Aorta (tissue), 5 donors: ENCODE measurements at places on chromosomes 6 and 20.

DNA sequence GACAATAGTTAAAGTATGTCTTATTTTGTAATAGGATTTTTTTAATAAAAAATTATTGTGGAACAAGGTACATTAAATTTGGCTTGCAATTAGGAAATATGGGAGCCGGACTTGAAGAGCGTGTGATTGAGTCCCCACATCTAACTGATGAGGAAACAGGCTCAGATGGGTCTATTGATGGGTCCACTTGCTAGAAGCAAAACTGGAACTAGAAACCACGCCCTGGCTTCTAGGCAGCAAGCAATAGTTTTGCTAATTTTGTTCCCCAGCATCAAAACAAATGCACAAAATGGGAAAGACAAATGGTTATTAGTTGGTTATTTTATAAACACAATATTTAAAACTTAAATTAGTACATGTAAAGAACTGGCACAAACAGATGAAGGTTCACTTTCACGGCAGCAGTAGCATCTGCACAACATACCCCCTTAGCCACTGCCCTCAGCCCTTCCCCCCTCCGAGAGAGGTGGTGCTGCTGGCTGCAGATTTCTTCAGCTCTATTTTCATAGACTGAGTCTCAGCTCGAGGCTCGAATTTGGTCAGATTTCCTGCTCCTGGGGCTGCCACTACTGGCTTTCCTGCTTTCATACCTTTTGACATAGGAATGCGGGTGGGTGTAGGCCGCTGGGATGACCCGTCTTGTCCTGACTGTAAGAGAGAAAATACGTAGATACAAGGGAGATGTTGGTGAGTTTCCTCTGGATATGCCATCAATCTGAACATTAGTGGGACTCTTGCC is 23.8 kb upstream of the TMEM30A start:
- H3K36me3 ChIP-seq = no peaks in the 10 kb centered on the region
- H3K27me3 ChIP-seq = no peaks in the 10 kb centered on the region
- no peak overlapping the region for H3K4me3 ChIP-seq
- no peak for DNase-seq
- H3K27ac ChIP-seq = no peak overlapping the region
- H3K4me1 ChIP-seq = peaks cover 3% of the 10 kb centered on the region

DNA sequence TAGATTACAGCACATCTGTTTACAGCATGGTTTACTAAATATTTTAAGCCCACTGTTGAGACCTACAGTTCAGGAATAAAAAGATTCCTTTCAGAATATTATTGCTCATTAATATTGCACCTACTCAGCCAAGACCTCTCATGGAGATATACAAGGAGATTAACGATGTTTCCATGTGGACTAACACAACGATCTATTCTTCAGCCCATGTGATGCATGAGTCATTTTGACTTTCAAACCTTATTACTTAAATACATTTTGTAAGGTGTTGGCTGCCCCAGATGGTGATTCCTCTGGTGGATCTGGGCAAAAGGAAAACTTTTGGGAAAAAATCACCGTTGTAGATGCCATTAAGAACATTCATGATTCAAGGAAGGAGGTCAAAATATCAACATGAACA is 48.0 kb upstream of the SDHAF4 start:
- H3K4me3 ChIP-seq = no peak overlapping the region
- H3K4me1 ChIP-seq = no peaks in the 10 kb centered on the region
- no peaks in the 10 kb centered on the region for H3K36me3 ChIP-seq
- no peak overlapping the region for H3K27ac ChIP-seq
- no peaks in the 10 kb centered on the region for H3K27me3 ChIP-seq

GRCh38 chr6:126258150-126258549 is 81.8 kb upstream of the CENPW start:
- H3K4me3 ChIP-seq = no peak overlapping the region
- H3K36me3 ChIP-seq = no peaks in the 10 kb centered on the region

- H3K4me1 ChIP-seq = no peaks in the 10 kb centered on the region
- no peaks in the 10 kb centered on the region for H3K36me3 ChIP-seq
- H3K27me3 ChIP-seq = no peaks in the 10 kb centered on the region
Observed at GRCh38 chr6:41405941-41406727, 70.7 kb downstream of the NCR2 start.

- no peaks in the 10 kb centered on the region for H3K4me1 ChIP-seq
- no peak for DNase-seq
- no peaks in the 10 kb centered on the region for H3K36me3 ChIP-seq
- H3K27ac ChIP-seq = no peak overlapping the region
Observed at GRCh38 chr20:56573986-56574385, 40.9 kb downstream of the FAM209B start.

DNA sequence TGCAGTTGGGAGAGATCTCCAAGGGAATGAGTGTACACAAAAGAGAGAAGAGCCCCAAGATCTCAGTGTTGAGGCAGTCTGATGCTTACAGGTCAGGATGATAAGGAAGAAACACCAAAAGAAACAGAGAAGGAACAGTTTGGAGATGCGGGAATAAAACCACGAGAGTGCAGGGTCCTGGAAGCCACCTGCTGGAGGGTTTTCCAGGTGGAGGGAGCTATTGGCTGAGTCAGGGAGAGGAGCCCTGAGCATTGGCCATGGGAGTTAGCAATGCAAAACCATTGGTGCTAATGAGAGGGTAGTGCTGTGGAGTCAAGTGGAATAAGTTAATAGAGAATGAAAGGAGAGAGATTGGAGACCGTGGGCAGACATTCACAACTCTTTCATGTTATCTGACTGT is 39.2 kb upstream of the RIN2 start:
- H3K36me3 ChIP-seq = no peaks in the 10 kb centered on the region
- no peaks in the 10 kb centered on the region for H3K27me3 ChIP-seq
- no peaks in the 10 kb centered on the region for H3K4me1 ChIP-seq
- H3K4me3 ChIP-seq = no peak overlapping the region

DNA sequence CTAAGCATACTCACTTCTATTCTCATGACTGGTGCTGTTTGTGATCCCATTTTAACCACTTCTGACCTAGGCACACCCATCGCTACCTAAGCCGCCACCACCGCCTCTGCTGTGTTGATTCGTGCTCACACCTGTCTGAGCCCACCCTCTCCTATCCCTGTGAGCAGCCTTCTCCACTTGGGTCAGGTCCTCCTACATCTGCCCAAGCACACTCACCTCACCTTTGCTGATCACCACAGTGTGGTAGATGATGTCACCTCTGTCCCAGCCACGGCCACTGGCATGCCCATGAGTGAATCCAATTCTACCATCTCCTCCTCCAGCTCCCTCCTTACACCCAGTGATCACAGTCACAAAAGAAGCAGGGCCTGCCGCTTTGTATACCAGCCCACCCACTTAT is 20.8 kb downstream of the MUC22 start:
- no peaks in the 10 kb centered on the region for H3K27me3 ChIP-seq
- H3K27ac ChIP-seq = no peak overlapping the region
- DNase-seq = no peak
- no peaks in the 10 kb centered on the region for H3K36me3 ChIP-seq
- H3K4me1 ChIP-seq = no peaks in the 10 kb centered on the region

DNA sequence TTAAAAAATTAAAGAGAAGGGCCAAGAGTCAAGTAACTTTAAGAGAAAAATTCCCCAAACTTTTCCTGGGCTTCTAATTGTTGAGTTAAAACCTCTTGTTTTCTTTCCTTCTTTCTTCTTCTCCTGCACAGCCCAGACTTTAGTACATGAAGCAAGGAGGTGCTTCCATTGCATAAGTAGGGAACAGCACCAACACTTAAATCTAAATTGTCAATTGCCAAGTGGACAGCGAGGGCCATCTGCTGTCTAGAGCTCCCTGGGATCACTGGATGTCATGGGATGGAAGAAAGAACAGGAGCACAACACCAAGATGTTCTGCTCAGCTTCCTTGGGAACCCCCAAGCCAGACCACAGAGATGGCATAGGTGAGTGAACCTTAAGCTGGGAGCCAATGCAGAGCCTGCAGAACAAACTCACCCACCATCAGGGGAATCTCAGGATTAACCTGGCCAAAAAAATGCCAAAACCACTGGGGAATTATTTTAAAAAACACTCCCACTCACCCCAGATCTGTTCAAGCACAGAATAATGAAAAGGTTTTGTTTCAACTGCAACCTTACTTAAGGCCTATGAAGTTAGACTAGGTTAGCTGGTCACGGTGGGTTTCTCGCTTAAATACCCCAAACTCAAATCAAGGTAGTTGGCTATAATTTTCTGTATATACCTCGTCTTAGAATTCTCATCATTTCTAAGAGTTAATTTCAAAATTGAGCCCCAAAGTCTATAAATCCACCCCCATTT is 67.8 kb downstream of the TNFRSF21 start:
- no peak overlapping the region for H3K4me3 ChIP-seq
- no peak overlapping the region for H3K27ac ChIP-seq
- H3K27me3 ChIP-seq = no peaks in the 10 kb centered on the region
- no peaks in the 10 kb centered on the region for H3K4me1 ChIP-seq

GRCh38 chr6:170173335-170173881 is 117.5 kb downstream of the DLL1 start:
- no peaks in the 10 kb centered on the region for H3K4me1 ChIP-seq
- no peaks in the 10 kb centered on the region for H3K27me3 ChIP-seq
- no peak overlapping the region for H3K4me3 ChIP-seq
- DNase-seq = peak; percentile 51
- H3K27ac ChIP-seq = no peak overlapping the region
- H3K36me3 ChIP-seq = no peaks in the 10 kb centered on the region

- H3K4me3 ChIP-seq = no peak overlapping the region
- H3K4me1 ChIP-seq = no peaks in the 10 kb centered on the region
- H3K36me3 ChIP-seq = peaks cover 3% of the 10 kb centered on the region
- H3K27ac ChIP-seq = no peak overlapping the region
- DNase-seq = no peak
Observed at GRCh38 chr20:23399568-23400241, 21.6 kb downstream of the NAPB start.

GRCh38 chr20:33981347-33981746 is 12.4 kb upstream of the RALY start:
- H3K27ac ChIP-seq = no peak overlapping the region
- no peaks in the 10 kb centered on the region for H3K4me1 ChIP-seq
- H3K27me3 ChIP-seq = no peaks in the 10 kb centered on the region
- H3K4me3 ChIP-seq = no peak overlapping the region
- H3K36me3 ChIP-seq = no peaks in the 10 kb centered on the region

GRCh38 chr6:115602466-115602865 is 458.2 kb downstream of the FRK start:
- no peak overlapping the region for H3K4me3 ChIP-seq
- DNase-seq = no peak
- H3K27ac ChIP-seq = no peak overlapping the region
- H3K36me3 ChIP-seq = no peaks in the 10 kb centered on the region

DNA sequence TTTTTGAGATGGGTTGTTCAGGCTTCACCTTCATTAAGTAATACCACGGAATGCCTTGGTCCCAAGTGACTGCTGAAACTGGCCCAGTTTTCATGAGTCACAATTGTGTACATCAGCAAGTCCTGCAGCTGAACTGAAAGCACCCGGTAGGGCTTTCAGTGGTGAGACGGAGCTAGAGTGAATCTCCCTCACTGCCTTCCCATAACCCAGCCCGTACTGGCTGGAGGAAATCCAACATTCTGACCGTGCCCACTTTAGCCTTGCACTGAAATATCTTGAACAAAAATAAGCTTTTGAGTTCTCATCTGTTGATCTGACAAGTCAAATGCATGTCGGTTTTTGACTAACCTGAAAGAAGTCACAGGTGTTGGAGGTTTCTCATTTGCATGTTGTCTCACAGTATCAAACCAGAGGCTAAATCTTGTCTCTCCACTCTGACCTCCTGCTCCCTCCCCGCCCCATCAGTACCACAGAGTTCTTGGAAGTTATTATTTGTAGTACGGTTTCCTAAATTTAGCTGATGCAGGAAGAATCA is 35.9 kb downstream of the DUSP22 start:
- no peaks in the 10 kb centered on the region for H3K27me3 ChIP-seq
- no peak for DNase-seq
- peaks cover 2% of the 10 kb centered on the region for H3K4me1 ChIP-seq
- H3K27ac ChIP-seq = no peak overlapping the region
- no peaks in the 10 kb centered on the region for H3K36me3 ChIP-seq

GRCh38 chr20:56418385-56418861 is 6.4 kb downstream of the CASS4 start:
- no peak overlapping the region for H3K27ac ChIP-seq
- H3K4me1 ChIP-seq = no peaks in the 10 kb centered on the region
- no peaks in the 10 kb centered on the region for H3K27me3 ChIP-seq
- H3K36me3 ChIP-seq = no peaks in the 10 kb centered on the region
- DNase-seq = no peak

- H3K4me1 ChIP-seq = no peaks in the 10 kb centered on the region
- peaks cover 2% of the 10 kb centered on the region for H3K36me3 ChIP-seq
- H3K27ac ChIP-seq = no peak overlapping the region
- DNase-seq = no peak
Observed at GRCh38 chr6:42007286-42008137, 42.8 kb upstream of the TAF8 start.

DNA sequence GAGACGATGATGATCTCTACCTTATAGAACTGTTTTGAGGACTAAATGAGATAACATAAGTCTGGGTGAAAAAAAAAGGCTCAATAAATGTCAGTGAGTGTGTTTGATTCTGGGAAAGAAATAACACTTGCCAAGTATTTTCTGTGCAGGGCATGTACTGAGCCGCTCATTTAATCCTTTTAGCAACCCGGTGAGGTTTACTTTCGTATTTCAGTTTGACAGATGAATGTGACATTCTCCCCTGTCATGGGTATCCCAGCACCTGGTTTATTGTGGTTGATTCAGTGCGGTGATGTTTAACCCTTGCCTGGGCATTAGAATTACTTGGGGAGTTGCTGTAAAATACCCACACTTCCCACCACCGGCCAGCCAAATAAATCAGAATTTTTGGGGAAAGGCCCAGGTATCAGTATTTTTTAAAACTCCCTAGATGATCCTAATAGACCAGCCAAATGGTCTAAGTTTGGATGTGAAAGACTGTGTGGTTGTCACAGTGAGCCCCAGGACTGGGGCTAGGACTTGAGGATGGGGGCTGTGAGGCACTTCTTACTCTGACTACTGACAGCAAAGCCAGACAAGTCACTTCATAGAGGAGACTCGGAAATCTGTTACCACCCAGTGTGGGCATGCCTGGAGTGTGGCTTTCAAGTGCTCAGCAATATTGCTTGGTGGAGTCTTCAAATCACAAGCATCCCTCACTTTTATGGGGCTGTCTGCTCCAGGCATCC is 100.2 kb upstream of the KCNG1 start:
- no peaks in the 10 kb centered on the region for H3K36me3 ChIP-seq
- no peak for DNase-seq
- H3K27me3 ChIP-seq = no peaks in the 10 kb centered on the region
- no peak overlapping the region for H3K27ac ChIP-seq

DNA sequence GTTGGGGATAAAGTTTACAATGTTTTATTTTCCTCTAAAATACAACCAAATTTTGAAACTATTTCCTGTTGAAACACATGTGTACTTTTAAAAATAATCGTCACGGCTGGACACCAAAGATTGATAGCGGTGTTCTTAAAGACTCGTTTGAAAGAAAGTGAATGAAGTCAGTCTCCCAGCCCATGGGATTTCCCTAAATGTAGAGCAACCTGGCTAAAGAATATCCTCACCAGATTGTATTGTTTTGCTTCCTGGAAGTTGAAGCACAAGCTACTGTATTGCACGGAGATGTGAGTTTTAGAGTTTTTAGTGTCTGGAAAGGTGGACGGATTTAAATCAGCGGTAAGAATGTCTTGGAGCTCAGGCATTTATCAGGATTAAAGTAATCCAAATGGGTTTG is 189.5 kb downstream of the THBS2 start:
- H3K4me3 ChIP-seq = no peak overlapping the region
- no peaks in the 10 kb centered on the region for H3K4me1 ChIP-seq
- H3K27ac ChIP-seq = no peak overlapping the region
- H3K36me3 ChIP-seq = no peaks in the 10 kb centered on the region
- H3K27me3 ChIP-seq = no peaks in the 10 kb centered on the region
- no peak for DNase-seq

GRCh38 chr20:16553684-16554083 is 19.6 kb downstream of the KIF16B start:
- H3K4me1 ChIP-seq = no peaks in the 10 kb centered on the region
- no peaks in the 10 kb centered on the region for H3K27me3 ChIP-seq
- DNase-seq = no peak
- no peak overlapping the region for H3K27ac ChIP-seq
- H3K36me3 ChIP-seq = no peaks in the 10 kb centered on the region
- no peak overlapping the region for H3K4me3 ChIP-seq
